ENCODE measurements at places on chromosomes 11 and 22.

DNA sequence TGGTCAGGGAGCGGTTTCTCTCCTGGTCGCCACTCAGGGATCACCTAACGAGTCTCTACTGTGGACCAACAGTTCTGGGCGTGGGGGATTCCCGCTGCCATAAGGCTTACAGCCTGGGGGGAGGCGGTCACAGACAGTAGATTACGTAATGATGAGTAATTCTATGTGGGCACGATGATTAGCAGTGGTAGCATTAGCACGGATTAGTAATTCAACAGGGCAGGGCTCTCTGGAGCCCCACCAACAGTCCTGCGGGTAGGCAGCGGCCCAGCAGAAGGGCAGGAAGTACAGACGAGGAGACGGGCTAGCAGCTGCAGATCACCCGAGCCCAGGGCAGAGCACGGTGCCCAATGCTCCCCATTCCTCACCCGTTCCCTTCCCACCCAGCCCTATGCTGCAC is 3.6 kb downstream of the SHISAL1 start:
- no peak for DNase-seq

DNA sequence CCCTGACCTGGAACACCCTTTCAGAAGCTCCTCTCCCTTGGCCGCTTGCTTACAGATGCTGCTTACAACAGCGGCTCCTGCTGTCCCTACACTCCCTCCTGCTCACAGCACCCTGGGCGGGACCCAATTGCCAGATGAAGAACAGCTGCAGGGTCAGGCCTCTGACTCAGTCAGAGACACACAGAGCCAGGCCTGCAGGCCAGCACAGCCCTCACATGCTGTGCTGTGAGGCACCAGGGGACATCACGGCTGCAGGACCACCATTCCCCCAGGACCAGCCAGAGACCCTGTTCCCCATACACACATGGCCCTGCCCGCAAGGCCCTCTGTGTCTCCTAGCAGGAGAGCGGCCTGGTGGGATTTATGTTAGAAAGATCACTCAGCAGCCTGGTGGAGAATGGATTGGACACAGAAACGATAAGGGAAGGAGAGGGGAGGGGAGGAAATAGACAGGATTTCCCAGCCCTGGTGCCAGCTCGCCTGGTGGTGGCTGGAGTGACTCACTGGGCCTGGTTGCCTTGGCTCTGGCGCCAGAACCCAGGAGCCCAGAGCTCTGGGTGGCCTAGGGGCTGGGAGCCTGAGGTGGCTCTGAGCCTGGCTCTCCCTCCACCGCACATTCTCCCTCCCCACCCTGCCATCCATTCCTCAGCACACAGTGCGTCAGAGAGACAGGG is 6.7 kb downstream of the CAPN5 start:
- peak; percentile 39 for DNase-seq

GRCh38 chr22:39907047-39907446 is 6.2 kb downstream of the GRAP2 start:
- no peak for DNase-seq

- DNase-seq = no peak
These were observed 42.2 kb downstream of the PDE2A start for GRCh38 chr11:72631806-72632731.

- peak; percentile 1 for DNase-seq
These were observed 15.3 kb downstream of the RTCB start for GRCh38 chr22:32396746-32397145.

GRCh38 chr11:116895048-116895757 is 57.8 kb upstream of the APOA1 start:
- DNase-seq = no peak

GRCh38 chr22:44455151-44455962 is 42.7 kb downstream of the RTL6 start:
- DNase-seq = peak; percentile 39

DNA sequence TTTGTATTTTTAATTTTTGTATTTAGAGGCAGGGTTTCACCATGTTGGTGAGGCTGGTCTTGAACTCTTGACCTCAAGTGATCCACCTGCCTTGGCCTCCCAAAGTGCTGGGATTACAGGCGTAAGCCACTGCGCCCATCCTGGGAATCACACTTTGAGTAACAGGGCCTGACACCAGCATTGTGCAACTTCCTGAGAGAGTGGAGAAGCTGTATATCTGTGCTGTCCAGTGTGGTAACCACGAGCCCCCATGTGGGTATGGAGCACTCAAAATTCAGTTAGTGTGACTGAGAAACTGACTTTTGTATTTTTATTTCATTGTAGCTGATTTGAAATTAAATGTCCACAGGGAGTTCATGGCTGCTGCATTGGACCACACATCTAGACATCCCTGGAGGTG is 36.2 kb downstream of the MPPED1 start:
- no peak for DNase-seq

- peak; percentile 19 for DNase-seq
These were observed at the start of gene DLG2 for GRCh38 chr11:85627332-85627997. DLG2 (minus strand) TSS chr11:85627344.

- no peak for DNase-seq
These were observed 3.3 kb upstream of the CHRDL2 start for GRCh38 chr11:74734559-74734925.

DNA sequence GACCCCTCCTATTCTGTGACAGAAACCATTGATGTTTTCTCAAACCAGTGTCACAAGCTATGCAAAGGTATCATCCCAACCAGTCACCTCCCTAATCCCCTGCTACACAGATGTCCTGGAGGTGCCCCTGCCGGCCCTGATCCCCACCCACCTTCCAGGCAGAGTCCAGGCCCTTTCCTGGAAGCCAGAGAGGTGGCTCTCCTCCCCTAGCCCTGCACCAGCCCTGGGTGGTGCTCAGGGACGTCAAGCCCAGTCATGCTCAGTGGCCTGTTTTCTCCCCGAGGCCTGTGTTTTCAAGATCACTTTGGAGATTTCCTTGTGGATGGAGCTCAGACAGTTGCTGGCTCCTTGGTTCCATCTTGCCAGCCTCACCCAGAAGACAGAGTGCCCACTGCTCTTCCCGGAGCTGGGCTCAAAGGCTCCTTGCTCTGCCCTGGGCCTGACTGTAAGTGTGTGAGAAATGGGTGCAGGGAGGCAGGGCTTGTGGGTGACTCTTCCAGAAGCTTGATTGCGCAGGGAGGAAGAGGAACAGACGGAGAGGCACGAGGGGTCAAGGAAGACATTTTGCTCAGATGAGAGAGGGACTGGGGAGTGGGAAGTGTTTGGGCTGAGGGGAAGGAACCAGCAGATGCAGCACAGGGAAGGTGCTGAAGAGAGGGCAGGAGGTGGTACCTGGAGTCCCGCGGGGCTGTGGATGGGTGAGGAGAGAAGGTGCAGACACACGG is 11.3 kb downstream of the P2RY6 start:
- no peak for DNase-seq

GRCh38 chr11:59759900-59760299 is 4.7 kb downstream of the STX3 start:
- DNase-seq = no peak

DNA sequence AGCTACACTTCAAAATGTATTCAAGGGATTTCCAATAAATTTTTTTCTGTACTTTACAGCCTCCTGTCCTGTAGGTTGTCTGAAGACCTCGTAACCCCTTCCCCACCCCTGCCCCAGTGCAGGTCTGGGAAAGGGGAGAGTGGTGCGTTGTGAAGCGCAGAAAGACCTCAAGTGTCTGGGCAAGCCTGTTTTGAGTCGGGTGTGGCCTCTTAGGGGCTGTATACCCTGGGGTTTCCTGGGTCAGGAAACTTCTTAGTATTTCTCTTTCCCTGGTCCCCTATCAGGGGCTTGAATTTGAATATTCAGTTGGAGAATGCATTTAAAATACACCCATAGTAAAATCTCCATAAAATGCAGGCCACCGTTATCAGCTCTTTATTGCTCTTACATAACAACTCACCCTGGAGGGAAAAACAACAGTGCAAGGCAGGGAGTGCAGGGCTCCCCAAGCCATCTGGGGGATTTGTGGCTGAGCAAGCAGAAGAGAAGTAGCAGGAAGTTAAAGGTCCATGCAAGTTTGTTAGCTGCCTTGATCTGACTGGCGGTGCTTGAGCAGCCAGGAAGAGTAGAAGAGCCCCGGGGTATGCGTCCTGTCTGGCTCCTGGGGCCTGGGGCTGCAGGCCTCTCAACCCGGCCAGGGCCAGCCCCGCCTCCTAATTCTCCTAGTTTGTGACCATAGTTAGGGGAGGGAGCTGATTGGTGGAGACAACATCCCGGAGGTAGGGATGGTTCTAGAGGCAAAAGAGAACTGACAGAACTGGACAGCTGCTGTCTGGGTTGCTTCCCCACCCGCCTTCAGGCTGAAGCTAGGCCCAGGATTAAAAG is 25.7 kb downstream of the ARHGAP1 start:
- peak; percentile 2 for DNase-seq

DNA sequence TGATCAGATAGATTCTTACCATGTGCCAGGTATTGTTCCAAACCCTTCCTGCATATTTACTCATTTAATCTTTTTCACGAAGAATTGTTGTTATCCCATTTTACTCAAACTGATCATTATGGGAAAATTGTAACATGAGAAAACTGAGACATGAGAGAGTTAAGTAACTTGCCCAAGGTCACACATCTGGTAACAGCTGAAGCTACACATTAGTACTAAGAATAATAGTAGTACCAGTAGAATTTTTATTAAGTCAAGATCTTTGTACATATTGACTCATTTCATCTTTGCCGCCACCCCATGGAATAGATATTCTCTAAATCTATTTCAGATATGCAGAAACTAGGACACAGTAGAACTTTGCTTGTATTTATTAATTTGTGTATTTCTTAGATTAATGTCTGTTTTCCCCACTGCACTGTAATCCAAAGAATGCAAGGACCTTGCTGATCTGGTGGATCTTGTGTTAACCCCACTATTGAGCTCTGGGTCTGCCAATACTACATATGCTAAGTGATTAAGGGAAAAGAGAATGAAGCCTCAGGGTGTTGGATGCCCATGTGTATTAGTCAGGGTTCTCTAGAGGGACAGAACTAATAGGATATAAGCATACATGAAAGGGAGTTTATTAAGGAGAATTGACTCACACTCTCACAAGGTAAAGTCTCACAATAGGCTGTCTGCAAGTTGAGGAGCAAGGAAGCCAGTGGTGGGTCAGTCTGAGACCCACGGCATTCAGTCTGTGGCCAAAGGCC is 72.8 kb downstream of the PARVA start:
- DNase-seq = no peak
